Fibroblast of skin of abdomen (primary cell): ENCODE measurements at places on chromosomes 5 and 9.
A peak's percentile ranks its signal among the peaks of the same experiment; 100 is the strongest.

DNA sequence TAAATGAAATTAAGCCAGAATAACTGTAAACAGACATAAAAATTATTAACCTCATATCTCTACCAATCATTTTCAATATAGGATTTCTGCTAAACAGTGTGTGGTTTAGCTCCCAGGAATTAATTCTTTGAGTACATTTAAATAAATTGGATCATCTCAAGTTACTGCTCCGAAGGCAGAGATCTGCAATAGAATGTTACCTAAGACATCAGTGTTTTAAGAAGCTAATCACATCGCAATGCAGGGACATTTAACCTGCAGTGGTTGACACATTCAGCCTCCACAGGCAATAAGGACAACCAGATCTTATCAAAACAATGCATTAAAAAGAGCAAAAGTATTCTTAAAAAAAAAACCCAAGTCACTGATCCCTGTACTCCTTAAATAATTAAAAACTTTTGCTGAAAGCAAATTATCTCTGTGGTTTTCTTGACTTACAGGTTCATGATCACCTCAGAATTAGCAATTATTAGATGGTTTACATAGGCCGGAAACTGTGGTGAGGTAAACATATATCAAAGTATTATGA lies 45.7 kb downstream of the PRDM6 start:
- no peak for DNase-seq

DNA sequence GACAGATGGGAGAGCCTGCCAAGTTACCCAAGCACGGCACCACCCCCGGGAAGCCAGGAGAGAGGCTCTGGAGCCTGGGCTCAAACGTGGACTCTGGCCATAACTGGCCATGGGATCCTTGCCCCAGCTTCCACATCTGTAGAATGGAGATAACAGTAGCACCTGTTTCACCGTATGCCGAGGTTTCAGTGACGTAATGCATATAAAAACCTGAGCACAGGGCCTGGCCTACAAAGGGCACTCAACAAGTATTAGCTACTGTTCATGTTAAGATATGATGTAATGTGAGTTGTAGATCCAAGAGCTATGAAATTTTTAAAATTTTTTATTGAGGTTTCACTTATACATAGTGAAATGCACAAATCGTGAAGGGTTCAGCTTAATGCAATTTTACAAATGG lies 82.2 kb upstream of the BARHL1 start:
- DNase-seq, result no peak

GRCh38 chr5:27062451-27062850 lies 24.1 kb upstream of the CDH9 start:
- DNase-seq, result peak; percentile 6

- DNase-seq, result no peak
These were observed 53.9 kb upstream of the PALM2AKAP2 start for GRCh38 chr9:109726119-109726518.

DNA sequence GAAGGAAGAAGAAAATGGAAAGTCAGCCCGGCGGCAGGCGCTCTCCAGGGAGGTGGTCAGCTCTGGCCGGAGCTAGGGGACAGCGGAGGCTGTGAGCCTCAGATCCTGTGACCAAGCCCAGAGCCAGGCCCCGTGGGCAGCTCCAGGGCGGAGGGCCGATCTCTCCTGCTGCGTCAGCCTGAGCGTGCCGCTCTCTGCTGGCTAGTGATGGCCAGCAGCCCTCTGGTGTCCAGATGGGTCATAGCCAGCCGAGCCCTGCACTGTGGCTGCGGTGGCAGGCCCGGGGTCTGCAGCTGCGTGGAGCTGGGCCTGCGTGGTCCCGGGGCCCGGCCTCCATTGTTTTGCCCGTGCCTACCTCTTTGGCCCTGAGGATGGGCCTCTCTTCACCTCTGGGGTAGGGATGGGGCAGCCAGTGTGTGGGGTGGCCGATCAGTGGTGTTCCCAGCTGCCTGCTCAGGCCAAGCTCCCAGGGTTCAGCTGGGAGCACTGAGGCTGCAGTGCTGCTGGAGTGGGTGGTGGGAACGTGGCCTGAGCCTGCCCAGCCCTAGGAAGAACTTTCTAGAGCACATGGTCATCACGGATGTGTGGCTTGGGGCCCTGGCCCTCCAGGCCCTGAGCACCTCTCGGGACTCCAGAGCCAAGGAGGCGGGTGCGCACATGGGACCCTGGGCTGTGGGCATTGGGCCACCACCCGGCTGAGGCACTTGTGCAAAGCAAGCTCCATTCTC lies 17.1 kb upstream of the NRARP start:
- DNase-seq, result no peak
